HepG2 (cell line): ENCODE measurements at places on chromosomes 2 and 18. TPM values are rescaled to one million over a fixed set of nuclear protein-coding genes. Genes with fewer than 3 reads are reported as not detected.

Gene CRIM1
- polyA plus RNA-seq: 61.6 and 69.9 TPM in 2 replicates

Gene WNT10A
- 0.03 TPM in 1 of 2 replicates, not detected in the other for polyA plus RNA-seq

Gene IMP4
- polyA plus RNA-seq: 158 and 167 TPM in 2 replicates

- no peak overlapping the region for H3K4me3 ChIP-seq
- no peak for DNase-seq
- H3K4me1 ChIP-seq: peaks cover 13% of the 10 kb centered on the region
- peaks cover 21% of the 10 kb centered on the region for H3K36me3 ChIP-seq
- no peak overlapping the region for H3K27ac ChIP-seq
Observed at GRCh38 chr2:3453190-3453999, 65.9 kb downstream of the ADI1 start.

GRCh38 chr2:127014630-127015029 is 92.3 kb downstream of the BIN1 start:
- H3K4me3 ChIP-seq: no peak overlapping the region
- peaks cover 37% of the 10 kb centered on the region for H3K4me1 ChIP-seq
- H3K36me3 ChIP-seq: no peaks in the 10 kb centered on the region
- no peak overlapping the region for H3K27ac ChIP-seq

- no peak overlapping the region for H3K27ac ChIP-seq
- no peak overlapping the region for H3K4me3 ChIP-seq
- H3K36me3 ChIP-seq: no peaks in the 10 kb centered on the region
- DNase-seq: no peak
- peaks cover 54% of the 10 kb centered on the region for H3K4me1 ChIP-seq
- H3K27me3 ChIP-seq: no peaks in the 10 kb centered on the region
Observed at GRCh38 chr2:24017711-24018110, 7.8 kb downstream of the MFSD2B start.

DNA sequence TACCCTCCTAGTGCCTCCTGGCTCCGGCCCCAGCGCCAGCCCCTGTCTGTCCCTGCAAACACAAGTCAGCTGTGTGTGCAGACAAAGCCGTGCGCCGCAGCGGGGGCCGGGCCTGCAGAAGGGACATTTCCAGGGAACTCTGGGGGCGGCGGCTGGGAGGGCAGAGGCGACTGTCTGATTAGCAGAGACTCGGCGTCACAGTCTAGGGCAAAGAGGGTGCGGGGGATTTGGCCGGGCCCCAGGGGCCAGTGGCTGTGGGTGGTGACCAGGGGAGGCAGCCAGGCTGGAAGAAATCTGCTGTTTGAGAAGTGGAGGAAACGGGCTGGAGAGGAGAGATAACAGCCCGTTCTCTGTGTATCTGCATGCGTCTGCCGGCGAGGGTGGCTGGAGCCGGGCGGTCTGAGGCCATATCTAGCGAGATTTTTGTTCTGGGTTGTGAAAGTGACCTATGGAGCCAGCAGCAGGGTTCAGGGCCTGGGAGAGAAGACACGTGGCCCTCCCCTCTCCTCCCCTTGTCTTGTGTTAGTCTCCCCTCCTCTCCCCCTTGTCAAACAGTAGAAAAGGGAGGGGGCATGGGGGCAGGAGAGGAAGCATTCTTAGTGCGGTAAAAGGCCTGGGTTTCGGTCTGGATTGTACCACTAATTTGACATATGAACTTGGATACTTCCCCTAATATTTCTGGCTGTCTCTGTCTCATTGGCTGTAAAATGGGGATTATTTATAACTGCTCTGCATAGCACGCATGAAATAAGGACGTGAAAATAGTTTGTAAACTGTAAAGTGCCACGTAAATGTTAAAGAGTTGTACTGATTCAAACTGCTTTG is 169.4 kb downstream of the SMAD7 start:
- peak overlapping the region; percentile 71 for H3K4me3 ChIP-seq
- H3K4me1 ChIP-seq: peaks cover 55% of the 10 kb centered on the region
- peak; percentile 92 for DNase-seq
- no peaks in the 10 kb centered on the region for H3K27me3 ChIP-seq
- H3K27ac ChIP-seq: peak overlapping the region; percentile 98

DNA sequence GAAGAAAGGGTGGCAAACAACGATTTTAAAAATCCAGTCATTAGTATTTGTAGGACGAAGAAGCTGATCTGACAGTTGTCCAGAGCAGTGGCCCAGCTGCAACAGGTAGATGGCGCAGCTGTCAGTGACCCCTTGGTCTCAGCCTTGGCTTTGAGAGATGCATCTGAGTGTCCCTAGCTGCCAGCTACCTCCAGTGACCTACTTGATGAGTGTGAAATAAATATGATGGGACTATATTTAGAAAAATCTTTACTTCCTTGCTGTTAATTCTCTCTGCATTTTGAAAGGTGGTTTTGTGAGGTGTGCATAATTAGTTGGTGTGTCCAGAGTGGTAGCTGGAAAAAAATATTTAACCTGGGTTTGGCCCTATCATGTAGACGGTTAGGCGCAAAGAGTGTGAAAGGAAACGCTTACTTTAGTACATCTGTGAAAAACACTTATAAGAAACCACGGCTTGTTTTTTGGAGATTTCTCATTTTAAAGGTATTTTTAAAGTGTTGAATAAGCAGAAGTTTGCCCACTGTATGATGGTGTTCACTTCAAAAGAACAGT is 963 bp downstream of the INPP1 start:
- peak; percentile 75 for DNase-seq
- peaks cover 50% of the 10 kb centered on the region for H3K4me1 ChIP-seq
- H3K27me3 ChIP-seq: no peaks in the 10 kb centered on the region
- H3K4me3 ChIP-seq: peak overlapping the region; percentile 75
